ENCODE measurements at places on chromosomes 3 and 15. TPM values are rescaled to one million over a fixed set of nuclear protein-coding genes. Genes with fewer than 3 reads are reported as not detected.
A peak's percentile ranks its signal among the peaks of the same experiment; 100 is the strongest.

GRCh38 chr3:100368441-100368840, 32.4 kb downstream of the TOMM70 start:
- DNase-seq, result no peak

GRCh38 chr3:79085171-79085570, 682.6 kb downstream of the ROBO1 start:
- DNase-seq, result no peak

GRCh38 chr3:10933021-10933420, 59.5 kb upstream of the SLC6A1 start:
- DNase-seq, result no peak

VIPR1 gene
- total RNA-seq, result 9.6 TPM

SCAANT1 gene
- total RNA-seq, result not detected

SLC12A1 gene
- not detected for total RNA-seq

DNA sequence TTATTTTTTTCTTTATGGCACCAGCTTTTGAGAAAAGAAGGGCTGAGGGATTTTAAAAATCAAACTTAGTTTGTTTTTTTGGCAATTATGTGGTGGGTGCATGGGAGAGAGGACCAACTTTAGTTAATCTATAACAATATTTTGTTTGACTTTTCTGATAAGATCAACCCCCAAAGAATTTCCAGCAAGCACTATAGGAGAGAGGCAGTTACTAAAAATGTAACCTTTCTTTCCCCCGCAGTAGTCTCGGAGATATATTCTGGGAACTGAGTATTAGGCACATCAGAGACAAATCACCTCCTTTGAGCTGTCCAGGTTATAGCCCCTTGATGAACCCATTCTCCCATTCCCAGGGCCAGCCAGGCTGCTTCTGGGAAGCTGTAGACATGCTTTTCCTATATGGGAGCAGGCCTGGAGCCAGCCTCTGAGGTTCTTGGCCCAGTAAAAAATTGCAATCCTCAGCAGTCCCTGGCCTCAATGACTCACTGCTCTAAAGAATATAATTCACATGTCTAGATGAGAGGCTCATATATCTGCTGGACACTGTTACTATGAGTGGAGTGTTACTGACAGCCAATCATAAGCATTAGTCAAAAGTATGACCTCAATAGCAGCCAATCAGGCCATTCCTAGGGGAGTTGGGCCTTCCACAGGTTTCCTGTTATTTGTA, 138.3 kb upstream of the AGBL1 start:
- no peak for DNase-seq

P3H2 gene
- 0.76 TPM for total RNA-seq

ZNF770 gene
- 70.7 TPM for total RNA-seq

COL6A6 gene
- total RNA-seq, result not detected

GRCh38 chr3:37243820-37244748, 69.7 kb upstream of the LRRFIP2 start:
- DNase-seq, result peak; percentile 44

GRCh38 chr3:51539291-51539941, 897 bp downstream of the RAD54L2 start:
- no peak for DNase-seq

MUSTN1 gene
- total RNA-seq, result 0.44 TPM

GRCh38 chr15:58545307-58546065, 113.7 kb downstream of the LIPC start:
- no peak for DNase-seq

- DNase-seq, result no peak
These were observed 18.8 kb downstream of the GNB4 start for GRCh38 chr3:179432451-179432850.

DNA sequence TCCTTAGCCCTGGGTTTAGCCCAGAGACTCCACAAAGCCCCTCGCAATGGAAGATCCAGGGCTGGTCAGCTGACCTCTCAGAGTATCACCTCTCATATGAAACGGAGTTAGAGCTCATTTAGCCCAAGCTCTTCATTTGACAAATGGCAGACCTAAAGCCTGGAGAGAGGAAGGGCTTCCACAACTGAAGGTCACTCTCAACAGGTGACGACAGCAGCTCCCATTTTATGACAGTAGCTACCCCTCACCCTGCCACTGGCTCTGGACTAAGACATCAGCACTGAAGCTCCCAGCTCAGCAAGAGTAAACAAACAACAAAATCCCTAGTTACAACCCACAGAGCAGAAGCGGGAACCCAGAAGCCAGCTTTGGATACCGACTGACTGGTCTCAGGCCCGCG, 33.7 kb downstream of the TLE3 start:
- no peak for DNase-seq

- DNase-seq, result no peak
These were observed 9.7 kb downstream of the COL8A1 start for GRCh38 chr3:99648101-99648500.

GRCh38 chr3:71308836-71309235, 274.7 kb downstream of the FOXP1 start:
- no peak for DNase-seq

DNA sequence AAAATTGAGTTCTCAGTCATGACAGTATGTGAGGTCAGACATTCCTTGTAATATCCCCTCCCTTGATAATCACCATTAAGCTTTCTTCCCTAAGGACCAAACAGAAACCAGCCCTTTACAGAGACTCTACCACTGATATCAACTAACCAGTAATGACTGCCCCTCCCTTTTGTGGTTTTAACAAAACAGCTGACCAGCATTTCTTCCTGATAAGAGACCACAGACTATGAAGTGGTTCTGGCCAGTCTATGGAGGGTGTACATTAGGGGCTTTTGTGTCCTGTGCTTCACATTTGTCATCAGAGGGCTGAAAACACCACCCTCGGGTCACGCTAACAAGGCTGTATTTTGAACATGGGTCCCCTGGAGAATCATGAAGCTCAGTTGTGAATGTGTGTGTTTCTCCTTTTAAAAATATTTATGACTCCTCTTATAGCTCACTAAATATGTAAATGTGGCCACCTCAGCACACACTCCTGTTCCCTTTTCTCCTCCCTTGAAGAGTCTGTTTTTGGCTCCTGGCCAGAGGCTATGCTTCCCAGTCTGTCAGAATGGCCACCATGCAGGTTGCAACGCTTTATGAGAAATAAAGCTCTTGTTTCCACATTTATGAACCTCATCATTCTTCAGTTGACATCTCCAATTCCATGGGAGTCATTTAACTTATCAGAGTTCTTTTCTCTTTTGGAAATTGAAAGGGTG, 239.3 kb downstream of the CPNE4 start:
- DNase-seq, result no peak

GOLGA6L6 gene
- not detected for total RNA-seq

DNA sequence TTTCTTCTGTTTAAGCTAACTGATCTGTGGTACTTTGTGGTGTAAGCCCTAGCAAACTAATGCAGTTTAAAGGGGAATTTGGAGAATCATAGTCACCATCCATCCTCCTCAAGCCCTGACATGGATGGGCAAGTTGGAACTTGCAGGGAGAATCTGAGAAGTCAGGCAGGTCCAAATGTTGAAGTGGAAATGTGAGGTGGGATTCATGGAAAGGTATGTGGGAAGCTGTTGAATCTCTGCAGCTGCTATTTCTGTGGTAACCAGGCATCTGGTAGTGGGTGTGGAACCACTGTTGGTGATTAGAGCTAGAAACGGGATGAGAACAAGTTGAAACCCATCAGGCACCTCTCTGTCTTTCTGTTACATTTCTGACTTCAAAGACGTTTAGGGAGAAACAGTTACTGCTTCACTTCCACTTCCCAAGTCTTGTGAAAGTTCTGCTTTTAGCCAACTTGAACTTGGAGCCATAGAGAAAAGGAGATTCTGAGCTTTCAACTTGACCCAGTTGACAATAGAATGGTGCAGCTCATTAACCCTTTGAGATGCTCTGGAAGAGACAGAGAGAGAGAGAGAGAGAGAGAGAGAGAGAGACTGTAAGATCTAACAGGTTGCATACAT, 38.1 kb upstream of the NMNAT3 start:
- no peak for DNase-seq

RAD51 gene
- 20.9 TPM for total RNA-seq

GRCh38 chr15:55859681-55860080, 116.7 kb upstream of the PRTG start:
- no peak for DNase-seq

DNA sequence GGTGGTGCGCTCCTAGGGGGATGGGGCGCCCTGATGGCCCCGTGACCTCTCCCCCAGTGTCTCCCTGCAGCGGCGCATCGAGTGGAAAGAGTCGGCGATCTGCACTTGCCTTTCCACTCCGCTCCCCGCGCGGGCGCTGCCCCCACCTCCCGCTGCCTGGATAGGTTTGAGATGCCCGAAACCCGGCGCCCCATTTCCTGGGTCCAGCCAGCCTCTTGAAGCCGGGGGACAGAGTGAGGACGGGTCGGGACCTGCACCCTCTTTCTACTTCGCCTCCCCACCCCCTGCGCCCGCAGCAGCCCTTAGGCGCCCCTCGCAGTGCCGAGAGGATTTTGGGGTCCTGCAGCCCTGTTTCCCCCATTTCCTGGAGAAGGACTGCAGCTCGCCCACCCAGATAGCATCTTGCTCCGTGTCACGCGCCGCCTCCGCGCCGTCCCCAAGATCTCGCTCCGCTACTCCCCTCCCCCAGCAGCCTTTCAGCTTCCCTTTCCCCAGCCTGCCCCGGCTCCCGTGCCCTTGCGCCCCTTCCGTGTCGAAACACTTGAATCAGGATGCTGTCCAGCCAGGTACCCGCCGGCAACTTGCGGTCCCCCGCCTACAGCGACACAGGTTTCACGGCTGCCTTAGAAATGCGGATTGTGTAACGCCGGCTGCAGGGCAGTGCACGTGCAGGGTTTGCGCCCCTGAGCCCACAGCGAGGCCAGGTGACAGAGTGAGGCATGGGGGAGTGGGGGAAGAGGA, 519 bp downstream of the ABHD6 start:
- DNase-seq, result no peak

GRCh38 chr3:79810581-79810980, 42.8 kb upstream of the ROBO1 start:
- DNase-seq, result no peak

DNA sequence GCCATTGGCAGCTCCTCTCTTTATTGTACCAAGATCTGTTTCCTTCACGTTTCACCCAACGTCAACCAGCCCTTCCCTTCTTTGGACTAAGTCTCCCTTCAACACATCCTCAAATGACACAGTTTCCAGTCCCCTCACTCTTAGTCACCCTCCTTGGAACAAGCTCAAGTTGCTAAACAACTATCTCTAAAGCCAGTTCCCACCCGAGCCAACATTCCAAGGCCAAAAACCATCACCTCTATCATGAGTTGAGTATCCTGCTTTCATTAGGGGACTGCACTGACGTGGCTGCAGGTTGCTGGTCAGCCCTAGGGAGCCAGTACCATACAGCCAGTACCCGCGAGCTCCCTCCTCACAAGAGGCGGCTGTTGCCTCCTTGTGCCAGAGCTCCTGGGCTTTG, 73.8 kb downstream of the LIPC start:
- DNase-seq, result no peak

GRCh38 chr3:28799084-28799483, 450.5 kb upstream of the AZI2 start:
- peak; percentile 4 for DNase-seq

ATP2C1 gene
- total RNA-seq, result 69.1 TPM

DNA sequence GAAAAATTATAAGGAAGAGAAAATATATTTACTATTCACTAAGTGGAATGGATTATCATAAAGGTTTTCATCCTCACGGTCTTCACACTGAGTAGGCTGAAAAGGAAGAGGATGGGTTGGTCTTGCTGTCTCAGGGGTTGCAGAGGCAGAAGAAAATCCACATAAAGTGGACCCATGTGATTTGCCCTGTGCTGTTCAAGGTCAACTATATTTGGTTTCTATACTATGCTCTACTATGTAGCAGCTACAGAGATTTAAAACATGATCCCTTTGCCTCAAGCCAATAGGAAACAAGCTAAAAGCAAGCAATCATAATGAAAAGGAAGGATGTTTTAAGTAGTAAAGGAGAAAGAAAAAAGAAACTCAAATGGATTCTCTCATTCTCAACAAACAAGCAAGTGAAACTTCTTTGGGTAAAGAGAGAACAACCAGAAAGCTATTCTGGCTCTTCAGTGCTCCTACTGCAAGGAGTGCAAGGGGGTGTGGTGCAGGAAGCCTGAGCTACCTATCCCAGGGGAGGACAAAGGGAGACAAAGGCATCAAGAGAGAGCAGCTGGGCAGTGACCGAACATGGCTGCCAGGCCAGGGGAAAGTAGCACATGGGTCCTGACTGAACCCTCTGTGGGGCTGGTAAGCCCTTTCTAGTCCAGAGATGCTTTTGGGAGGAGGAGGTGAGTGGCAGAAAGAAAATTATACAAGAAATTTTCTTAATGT, 35.9 kb downstream of the SFMBT1 start:
- DNase-seq, result no peak

GRCh38 chr3:46314517-46314916, 39.4 kb upstream of the CCR2 start:
- DNase-seq, result no peak

- no peak for DNase-seq
These were observed 69.0 kb downstream of the CHD2 start for GRCh38 chr15:92968926-92969651.

ITIH1 gene
- total RNA-seq, result 0.37 TPM

PTX3 gene
- total RNA-seq, result 0.37 TPM

NANOGP8 gene
- total RNA-seq, result not detected

DNA sequence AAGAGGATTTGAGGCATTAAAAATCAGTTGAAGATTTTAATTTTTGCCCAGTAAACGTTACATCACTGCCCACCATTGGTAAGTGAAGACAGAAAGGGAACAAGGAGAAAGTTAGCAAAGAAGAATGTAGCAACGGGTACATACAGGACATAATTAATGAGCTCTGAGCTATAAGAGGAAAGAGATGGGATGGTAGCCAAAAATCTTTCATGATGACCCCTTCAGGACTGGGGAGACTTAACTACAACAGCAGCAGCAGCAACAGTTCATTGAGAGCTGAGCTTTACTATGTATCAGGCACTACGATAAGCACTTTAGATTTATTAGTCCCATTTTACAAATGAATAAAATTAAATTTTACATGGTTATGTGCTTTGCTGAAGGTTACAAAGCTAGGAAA, 18.4 kb downstream of the EMC4 start:
- DNase-seq, result no peak

DNA sequence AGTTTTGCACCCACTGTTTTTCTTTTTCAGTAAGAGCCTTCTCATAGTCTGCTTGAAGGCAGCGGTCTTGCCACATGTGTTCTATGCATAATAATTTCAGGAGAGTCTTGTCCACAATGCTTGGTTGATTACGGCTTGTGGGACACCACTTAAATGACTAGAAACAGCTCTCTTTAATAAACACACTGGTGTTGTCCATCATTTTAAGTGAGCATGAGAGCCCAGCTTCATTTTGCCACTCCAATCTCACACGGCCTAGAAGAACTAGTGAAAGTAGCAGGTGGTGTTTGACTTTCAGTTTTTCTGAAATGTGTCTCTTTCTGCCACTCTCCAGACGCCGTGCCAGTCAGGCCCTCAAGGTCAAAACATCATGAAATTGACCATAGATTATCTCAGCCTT, 292.1 kb downstream of the LPP start:
- no peak for DNase-seq

GRCh38 chr3:196471551-196471950, 32.0 kb downstream of the RNF168 start:
- DNase-seq, result no peak

GRCh38 chr15:76199106-76200082, 111.9 kb downstream of the ETFA start:
- peak; percentile 39 for DNase-seq
